ENCODE measurements at places on chromosomes 2 and 18.

- no peak for DNase-seq
These were observed 69.3 kb downstream of the ALPK2 start for GRCh38 chr18:58559427-58560186.

GRCh38 chr18:79572848-79573451, 106.7 kb upstream of the CTDP1 start:
- DNase-seq = peak; percentile 56

DNA sequence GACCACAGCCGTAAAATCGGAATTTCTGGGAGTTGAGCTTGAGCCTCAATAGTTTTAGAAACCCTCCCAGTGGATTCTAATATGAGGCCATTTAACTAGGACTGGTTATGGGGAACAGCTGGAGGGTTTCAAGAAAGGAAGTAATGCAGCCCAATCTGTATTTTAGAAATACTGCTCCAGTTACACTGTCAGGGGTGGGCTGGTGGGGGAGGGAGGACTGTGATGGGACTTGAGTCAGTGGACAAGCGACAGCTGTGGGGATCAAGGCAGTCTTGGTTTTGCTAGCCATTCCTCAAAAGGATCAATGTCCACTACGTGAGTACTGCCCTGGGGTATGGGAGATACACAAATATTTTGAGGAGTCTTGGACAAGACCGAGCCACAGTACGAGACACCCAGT, 34.8 kb downstream of the ASB1 start:
- no peak for DNase-seq

DNA sequence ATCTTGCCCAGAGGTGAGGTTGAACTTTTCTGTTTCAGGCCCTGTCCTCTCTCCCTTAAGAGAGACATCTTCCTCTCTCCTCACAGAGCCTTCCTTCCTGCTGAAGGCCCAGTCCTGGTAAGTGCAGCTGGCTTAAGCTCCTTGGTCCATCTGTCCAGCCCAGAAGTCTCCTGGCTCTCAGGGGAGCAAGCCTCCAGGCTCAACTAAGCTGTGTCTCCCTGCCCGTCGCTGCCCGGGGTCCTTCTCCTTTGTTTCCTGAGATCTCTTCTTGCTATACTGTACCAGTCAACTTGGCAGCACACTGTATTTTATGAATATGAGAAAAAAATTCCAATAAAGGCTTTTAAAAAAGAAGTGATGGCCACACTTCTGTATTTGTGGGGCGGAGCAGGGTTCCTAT, 77.4 kb downstream of the KCNF1 start:
- DNase-seq = no peak

DNA sequence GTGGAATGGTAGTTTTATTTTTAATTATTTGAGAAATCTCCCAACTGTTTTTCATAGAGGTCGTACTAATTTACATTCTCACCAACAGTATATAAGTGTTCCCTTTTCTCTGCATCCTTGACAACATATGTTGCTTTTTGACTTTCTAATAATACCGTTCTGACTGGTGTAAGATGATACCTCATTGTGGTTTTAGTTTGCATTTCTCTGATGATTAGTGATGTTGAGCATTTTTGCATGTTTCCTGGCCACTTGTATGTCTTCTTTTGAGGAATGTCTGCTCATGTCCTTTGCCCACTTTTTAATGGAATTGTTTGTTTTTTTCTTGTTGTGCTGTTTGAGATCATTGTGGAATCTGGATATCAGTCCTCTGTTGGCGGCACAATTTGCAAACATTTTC, 242.5 kb downstream of the ZNF521 start:
- DNase-seq = no peak

- DNase-seq = no peak
These were observed 14.3 kb upstream of the STAM2 start for GRCh38 chr2:152189622-152190495.

GRCh38 chr2:102383722-102384121, 28.1 kb downstream of the IL18R1 start:
- DNase-seq = no peak

- DNase-seq = no peak
These were observed 73.3 kb downstream of the RPIA start for GRCh38 chr2:88764850-88765153.

- no peak for DNase-seq
These were observed 6.7 kb downstream of the LMAN1 start for GRCh38 chr18:59352250-59352855.

- DNase-seq = no peak
These were observed 198.0 kb downstream of the CDH20 start for GRCh38 chr18:61531182-61531581.

- DNase-seq = no peak
These were observed 284.3 kb upstream of the LRATD1 start for GRCh38 chr2:14348247-14348646.

DNA sequence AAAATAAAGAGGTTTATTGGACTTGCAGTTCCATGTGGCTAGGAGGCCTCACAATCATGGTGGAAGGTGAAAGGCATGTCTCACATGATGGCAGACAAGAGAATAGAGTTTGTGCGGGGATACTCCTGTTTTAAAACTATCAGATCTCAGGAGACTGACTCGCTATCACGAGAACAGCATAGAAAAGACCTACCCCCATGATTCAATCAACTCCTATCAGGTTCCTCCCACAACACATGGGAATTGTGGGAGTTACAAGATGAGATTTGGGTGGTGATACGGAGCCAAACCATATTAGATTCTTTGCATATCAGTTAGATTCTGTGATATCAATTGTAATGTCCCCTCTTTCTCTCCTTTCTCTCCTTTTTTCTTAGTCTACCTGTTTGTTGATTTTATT, 1178.7 kb upstream of the LRRTM1 start:
- no peak for DNase-seq

DNA sequence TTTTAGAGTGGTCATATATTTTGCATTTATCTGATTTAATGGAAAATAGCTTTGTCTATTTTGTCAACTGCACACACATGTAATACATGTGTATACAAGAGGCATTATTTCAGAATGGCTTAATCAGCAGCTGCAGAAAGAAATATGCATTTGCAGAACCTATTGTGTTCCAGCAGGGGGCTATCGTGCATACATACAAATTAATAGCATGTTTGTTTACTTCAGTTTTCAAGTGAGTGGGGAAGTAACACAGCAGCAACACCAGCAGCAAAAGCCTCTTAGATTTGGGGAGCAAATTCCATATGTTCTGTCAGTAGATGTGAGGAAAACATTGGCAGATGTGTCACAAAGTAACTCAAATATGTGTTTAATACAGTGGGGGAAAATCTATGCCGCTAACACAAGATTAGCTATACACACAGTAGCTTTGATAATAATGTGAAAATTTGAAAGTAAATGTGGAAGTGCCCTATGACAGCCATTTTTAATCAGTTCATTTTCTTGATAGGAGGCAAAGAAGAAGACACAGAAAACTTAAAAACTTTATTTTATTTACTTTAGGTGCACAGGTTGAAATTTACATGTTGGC, 218.1 kb downstream of the WDR7 start:
- DNase-seq = no peak

DNA sequence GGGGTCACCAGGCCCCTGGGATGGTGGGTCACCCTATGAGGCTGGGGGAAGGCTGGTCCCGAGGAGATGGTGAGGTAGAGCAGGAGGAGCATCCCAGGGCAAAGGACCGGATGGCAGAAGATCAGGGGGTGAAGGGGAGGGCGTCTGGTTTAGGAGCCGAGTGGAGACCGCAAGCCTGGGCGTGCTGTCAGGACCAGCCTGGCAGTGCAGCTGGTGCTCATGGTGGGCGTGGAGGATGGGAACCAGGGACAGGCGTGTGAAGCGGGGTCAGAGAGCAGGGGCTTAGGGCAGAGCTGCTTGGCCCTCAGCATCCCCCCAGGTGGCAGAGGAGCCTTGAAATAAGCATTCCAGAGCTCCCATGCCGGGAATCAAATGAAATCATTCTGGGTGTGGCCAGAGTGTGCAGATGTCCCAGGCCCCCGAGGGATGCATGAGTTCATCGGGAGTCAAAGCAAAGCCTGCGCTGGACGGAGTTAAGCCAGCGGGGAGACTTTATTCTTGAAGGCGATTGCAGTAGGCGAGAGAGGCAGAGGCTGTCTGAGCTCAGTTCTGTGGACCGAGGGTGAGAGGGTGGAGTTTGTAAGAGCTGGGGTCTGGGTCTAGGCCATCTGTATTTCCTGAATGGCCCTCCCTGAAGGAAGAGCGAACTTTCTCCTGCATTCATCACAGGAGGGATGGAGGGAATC, 33.1 kb upstream of the MBP start:
- DNase-seq = no peak

Measured in coronary artery (tissue), 2 donors.